C1 segment of cervical spinal cord (tissue), 14 donors: ENCODE measurements at places on chromosomes 11 and 22.
A peak's percentile ranks its signal among the peaks of the same experiment; 100 is the strongest.

- peak; percentile 30 for DNase-seq
Observed at GRCh38 chr22:35582861-35583670, 34.1 kb downstream of the MB start.

DNA sequence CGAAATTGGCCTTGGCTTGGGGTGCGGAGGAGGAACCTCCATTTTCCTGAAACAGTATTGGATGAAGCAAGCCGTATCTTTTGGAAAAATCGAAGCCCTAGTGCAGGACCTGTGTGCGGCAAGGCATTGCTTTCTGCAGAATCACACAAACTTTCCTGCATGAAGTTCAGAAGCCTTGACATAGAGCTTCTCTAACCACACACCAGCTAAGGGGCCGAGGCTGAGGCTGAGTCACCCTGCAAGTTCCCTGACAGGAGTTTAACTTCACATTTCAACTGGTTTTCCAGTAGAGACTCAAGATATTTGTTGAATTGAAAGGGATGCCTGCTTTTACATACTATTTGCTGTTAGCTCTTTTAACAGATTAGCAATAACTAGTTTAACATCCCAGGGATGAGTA lies 67.8 kb downstream of the TCF20 start:
- DNase-seq = no peak

GRCh38 chr11:35192347-35192746 lies 53.4 kb downstream of the CD44 start:
- DNase-seq = no peak

DNA sequence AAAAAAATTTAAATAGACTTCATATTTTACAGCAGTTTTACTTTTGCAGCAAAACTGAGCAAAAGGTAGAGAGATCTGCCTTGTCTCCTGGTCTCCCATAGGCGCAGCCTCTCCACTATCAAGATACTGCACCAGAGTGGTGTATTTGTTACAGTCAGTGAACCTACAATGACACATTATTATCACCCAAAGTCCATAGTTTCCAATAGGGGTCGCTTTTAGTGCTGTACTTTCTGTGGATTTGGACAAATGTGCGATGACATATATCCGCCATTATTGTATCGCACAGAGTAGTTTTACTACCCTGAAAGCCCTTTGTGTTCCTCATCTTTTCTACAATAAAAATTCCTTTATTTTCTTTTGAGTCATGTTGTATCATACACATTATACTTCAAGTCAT lies 153.2 kb upstream of the CCDC179 start:
- no peak for DNase-seq

- no peak for DNase-seq
Observed at GRCh38 chr11:96257036-96257435, 86.0 kb downstream of the MAML2 start.

DNA sequence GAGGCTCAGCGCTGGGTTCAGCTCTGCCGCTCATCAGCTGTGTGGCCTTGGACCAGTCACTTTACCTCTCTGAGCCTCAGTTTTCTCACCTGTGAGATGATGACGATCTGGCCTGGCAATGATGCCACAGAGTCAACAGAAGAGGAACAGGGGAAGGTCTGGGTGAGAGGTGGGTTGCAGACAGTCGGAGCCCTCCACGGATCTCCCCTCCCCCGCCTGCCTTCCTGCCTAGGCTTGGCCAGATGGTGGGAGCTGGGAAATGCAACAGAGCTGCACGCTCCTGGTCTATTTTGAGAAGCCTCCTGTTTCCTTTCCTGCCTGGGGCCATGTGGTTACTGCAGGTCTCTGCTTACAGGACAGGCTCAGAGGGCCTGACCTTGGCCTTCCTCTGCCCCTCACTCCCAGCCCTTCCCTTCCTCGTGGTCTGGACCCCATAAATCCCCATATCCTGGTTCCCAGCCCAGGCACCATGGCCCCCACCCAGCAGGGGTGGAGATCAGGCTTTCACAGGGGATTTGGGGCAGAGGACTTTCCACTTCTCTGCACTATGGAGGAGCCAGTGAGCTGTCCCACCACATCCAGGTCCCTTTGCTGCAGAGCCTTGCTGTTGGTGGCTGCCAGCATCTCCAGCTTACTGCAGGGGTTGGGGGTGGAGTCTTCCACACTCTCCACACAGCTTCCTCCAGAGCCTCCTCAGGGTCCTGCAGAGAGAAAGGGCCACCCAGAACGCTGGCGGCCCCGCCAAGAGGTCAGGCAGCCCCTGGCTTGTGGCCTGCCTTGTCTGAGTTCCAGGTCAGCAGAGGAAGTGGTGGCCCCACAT lies 46.9 kb downstream of the C11orf96 start:
- no peak for DNase-seq

- DNase-seq = no peak
Observed at GRCh38 chr11:112543390-112543789, 282.7 kb upstream of the PLET1 start.

DNA sequence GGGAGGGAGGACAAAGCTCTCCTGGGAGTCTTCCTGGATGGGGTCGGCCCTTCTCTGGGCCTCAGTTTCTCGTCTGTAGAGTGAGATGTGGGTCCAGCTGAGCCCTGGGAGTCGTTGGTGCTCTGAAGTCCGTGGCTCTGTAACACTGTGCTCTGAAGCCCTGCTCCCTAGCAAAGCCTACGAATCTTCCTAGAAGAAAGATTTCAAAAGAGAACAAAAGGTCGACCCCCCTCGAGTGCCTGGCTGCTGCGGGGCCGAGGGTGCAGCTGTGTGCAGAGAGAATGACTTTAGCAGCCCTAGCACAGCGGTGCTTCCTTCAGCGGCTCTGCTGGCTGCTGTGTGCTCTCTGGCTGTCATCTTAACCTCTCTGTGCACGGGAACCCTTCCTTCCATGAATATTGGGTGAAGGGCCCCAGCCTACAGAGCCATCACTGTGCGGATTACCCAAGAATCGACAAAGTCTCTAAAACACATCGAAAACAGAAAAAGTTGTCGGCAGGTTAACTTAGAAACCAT lies 10.7 kb downstream of the ANO1 start:
- no peak for DNase-seq

- no peak for DNase-seq
Observed at GRCh38 chr22:36175892-36176291, 15.3 kb upstream of the APOL3 start.

- DNase-seq = no peak
Observed at GRCh38 chr11:10359171-10359570, 54.3 kb downstream of the ADM start.

DNA sequence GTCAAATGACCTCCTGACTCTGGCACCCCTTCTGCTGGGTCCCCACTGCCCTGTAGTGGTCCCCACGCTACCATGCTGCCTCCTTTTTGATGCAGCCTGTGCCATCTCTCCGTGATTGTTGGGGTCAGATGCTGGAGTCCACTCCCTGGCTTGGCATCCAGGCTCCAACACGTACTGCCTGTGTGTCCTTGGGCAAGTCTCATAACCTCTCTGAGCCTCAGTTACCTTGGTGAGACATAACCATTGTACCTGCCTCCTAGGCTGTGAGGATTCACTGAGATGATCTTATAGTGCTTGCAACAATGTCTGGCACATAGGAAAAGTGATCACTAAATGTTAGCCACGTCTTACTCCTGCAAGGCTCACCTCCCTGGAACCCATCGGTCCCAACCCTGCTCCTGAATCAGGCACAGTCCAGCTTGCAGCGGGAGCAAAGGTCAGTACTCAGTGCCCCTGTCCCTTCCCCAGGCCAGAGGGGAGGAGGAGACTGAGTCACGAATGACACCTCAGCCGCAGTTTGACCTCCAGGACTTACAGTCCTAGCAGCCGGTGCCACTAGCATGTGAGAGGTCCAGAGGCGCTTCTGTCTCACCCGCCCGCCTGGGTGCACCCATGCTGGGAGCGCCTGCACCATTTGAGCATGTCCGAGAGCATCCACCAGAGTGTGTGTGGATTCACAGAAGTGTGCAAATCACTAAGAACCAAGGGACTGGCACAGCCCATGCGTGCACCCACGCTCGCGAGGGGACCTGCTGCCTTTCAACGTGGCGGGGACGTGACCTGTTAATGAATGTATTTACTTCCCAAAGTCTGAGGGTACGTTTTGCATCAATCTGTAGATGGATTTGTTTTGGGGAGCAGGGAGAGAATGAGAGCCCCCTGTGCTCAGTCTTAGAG lies 3.0 kb upstream of the APOA4 start:
- DNase-seq = no peak

GRCh38 chr22:26170795-26171580 lies 1.7 kb downstream of the SEZ6L start:
- peak; percentile 9 for DNase-seq

- DNase-seq = no peak
Observed at GRCh38 chr11:44029507-44029845, 18.3 kb upstream of the ACCSL start.

DNA sequence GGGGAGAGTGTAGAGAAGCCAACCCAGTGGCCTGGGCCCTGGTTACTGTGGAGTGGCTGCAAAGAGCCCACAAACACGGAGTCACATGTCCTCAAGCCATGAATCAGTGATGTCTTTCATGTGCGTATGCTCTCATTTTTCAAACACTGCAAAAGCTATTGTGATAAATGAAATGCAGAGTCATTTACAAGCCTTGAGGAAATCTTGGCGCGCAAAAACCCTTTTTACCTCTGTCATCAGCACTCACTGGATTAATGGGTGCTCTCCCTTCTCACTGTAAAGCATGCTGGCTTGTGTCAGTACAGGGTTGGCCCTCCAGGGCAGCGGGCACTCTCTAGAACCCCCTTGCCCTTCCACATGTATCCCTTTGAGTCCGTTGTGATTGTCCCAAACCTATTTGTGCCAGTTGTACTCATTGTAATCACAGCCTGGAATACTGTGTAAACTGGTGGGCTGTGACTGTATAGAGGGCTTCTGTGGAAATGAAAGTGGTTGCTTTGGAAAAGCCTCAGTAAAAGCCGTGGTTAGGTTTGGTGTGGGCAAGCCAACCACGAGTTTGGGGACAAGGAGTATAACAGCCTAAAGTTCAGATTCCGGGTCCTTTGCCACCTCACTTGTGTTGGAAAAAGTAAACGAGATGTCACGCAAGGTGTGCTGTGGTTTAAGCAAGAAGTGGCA lies 10.4 kb downstream of the GNAZ start:
- no peak for DNase-seq

DNA sequence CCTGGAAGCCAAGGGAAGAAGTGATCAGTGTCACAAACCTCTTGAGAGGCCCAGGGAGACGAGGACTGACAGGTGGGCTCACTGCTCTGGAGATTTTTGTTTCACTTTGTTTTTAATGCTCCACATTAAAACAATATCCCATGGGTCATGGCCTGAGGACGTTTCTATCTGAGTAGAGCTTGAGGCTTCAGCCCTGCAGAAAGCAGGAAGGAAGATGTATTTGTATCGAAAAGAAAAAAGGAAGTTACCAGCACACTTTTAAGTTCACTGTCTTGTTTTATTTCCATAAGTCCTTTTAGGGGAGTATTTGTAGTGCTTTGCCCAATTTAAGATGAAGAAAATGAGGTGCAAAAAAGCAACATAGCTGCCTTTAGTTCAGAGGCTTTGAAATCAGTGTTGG lies 191.1 kb downstream of the GRIK4 start:
- DNase-seq = no peak

DNA sequence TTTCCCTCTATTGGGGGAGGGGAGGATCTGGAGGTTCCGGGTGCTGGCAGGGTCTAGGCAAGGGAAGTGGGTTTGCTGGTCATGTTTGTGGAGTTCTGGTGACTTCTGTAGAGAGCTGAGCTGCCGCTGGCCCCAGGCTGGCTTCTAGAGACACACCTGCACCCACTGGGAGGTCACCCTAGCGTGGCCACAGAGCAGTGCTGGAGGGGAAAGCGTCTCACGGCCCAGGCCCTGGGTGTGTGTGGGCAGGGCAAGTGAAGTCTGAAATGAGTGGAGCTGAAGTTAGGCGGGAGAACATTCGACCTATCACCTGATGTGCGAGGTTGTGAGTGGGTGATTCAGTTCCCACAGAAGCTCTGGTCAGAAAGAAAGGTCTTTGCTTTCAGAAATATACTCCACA lies 27.9 kb downstream of the SMIM38 start:
- no peak for DNase-seq

GRCh38 chr11:7353100-7353499 lies 101.4 kb downstream of the SYT9 start:
- no peak for DNase-seq

- no peak for DNase-seq
Observed at GRCh38 chr11:67492801-67493547, 10.1 kb downstream of the AIP start.

GRCh38 chr11:27300974-27301373 lies 62.0 kb downstream of the CCDC34 start:
- no peak for DNase-seq

DNA sequence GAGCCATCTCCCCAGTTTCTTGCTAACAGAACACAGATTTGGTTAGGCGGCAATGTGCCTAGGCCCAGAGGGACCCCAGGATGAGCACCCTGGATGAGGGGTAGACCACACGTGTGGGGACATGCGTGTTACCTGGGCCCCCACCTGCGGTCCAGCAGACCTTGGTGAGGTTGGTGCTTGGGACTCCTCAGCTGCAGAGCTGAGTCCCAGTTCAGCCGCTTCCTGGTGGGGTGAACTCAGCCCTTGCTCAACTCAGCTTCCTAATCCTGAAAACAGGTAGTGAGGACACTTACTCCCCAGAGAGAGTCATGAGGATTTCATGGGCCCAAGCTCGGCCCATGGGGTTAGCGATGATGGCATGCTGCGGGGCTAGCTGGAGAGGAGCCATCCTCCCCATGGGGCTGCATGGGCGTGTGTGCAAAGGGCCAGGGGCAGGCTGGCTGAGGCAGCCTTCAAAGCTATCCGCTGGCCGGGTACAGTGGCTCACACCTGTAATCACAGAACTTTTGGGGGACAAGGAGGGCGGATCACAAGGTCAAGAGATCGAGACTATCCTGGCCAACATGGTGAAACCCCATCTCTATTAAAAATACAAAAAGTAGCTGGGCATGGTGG lies 46.9 kb upstream of the SHISAL1 start:
- DNase-seq = no peak

DNA sequence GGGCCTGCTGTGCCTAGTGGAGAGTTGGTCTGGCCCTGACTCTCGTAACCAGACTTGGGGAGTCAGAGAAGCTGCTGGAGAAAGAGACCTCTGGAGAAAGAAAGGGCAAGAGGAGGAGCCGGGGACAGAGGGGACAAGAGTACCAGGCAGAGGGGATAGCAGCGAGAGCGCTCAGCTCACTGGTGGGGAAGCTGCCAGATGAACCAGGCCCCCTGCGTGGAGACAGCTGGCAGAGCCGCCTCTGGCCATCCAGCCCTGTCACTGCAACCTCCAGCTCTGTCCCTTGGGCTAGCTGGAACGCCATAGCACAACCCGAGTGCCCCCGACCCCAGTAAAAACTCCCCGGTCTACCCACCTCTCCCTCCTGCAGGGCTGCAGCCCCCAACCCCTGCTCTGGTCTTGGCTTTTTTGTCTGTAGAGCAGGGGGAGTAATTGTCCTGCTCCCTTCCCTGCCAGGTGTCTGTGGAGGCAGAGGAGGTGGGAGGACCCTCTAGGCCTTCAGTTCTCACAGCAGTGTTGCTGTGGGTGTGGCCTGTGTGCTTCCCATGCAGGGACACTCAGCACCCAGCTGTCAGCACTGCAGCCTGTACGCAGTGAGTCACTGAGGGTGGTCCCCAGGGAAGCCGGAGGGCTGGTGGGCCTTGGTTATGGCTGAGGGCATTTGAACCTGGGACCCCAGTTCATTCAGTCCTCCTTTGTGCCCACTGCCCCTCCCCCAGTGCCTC lies 4.8 kb upstream of the SUN2 start:
- no peak for DNase-seq

GRCh38 chr11:127895776-127896175 lies 691.6 kb downstream of the ETS1 start:
- no peak for DNase-seq

- no peak for DNase-seq
Observed at GRCh38 chr22:40626851-40627250, 9.7 kb downstream of the MRTFA start.

GRCh38 chr11:118263695-118264568 lies at the start of gene MPZL2:
Gene MPZL2 (minus strand): TSS chr11:118264297. CDS start chr11:118264153, 144 bp downstream.
- DNase-seq = no peak

- DNase-seq = no peak
Observed at GRCh38 chr11:68525930-68526329, 65.4 kb downstream of the PPP6R3 start.
